ENCODE measurements at places on chromosomes 13 and 19. TPM values are rescaled to one million over a fixed set of nuclear protein-coding genes. Genes with fewer than 3 reads are reported as not detected.
A peak's percentile ranks its signal among the peaks of the same experiment; 100 is the strongest.

Gene ZNF121
- 70.0 TPM for total RNA-seq

Gene KLK13
- not detected for total RNA-seq

Gene WDR88
- not detected for total RNA-seq

Gene ACER1
- 0.13 TPM for total RNA-seq

- DNase-seq, result no peak
Measured at GRCh38 chr13:33541456-33541855, 255.9 kb upstream of the STARD13 start.

- DNase-seq, result no peak
Measured at GRCh38 chr19:33193865-33194362, at the start of gene LRP3. TSS of gene LRP3 (plus strand) at chr19:33194330. CDS start at chr19:33194786, 456 bp downstream.

- DNase-seq, result peak; percentile 82
Measured at GRCh38 chr19:53520547-53521372, 17.2 kb upstream of the ZNF331 start.

DNA sequence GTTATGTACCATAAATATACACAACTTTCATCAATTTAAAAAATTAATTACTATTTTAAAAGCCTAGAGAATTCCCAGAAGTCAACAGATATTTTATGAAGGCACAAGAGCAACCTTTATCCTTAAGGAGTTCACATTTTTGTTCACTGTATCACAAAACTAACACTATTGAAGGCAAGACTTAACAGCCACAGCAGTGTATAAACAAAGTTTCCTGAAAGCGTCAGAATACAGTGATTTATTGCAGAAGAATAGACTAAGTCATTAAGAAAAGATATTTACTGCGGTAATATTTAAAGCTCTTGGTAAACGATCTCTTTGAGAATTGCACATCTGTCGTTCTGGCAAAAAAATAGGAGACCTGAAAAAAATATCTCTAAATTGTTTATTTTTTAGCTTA is 419.3 kb upstream of the NBEA start:
- no peak for DNase-seq

- no peak for DNase-seq
Measured at GRCh38 chr13:96308568-96308967, 218.7 kb downstream of the HS6ST3 start.

- no peak for DNase-seq
Measured at GRCh38 chr13:113943821-113944565, 29.9 kb downstream of the C13orf46 start.

DNA sequence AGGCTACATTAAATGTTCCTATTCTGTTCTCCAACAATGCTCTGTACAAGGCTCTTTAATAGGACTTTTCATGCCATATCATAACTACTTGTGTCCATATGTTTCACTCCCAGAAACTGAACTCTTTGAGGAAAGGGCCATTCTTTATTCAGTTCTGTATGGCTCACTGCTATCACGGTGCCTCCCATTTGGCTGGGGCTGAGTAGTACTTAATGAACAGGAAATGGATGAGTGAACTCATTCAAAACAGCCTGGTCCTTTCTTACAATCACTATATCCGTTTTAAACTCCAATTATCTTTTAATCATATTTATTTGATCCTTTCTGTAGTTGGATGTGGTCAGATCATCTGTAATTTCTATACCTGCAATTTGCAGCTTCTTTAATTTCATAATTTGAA is 410.6 kb downstream of the TBC1D4 start:
- DNase-seq, result no peak

GRCh38 chr13:94480672-94481145 is 1.2 kb upstream of the DCT start:
- DNase-seq, result no peak

GRCh38 chr13:51794964-51795363 is 9.0 kb downstream of the DHRS12 start:
- DNase-seq, result no peak

DNA sequence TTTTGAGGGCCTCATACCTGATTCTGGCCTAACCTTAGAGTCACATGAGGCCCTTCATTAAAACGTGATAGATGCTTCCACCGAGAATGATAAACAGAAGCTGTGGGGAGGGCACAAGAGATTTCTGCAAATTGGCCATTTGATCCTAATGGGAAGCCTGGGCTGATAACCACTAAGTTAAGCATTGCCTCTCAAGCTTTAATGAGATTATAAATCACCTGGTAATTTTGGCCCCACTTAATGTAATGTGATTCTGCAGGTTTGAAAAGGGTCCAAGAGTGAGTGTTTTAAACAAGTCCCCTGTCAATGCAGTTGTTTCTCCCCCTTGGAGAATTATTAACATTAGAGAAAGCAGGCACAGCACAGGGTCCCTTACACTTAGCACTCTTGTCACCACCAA is 42.0 kb downstream of the ZNF486 start:
- no peak for DNase-seq

- DNase-seq, result no peak
Measured at GRCh38 chr13:90014038-90014437, 1333.4 kb upstream of the MIR17HG start.

- DNase-seq, result no peak
Measured at GRCh38 chr13:74570834-74571233, 436.6 kb upstream of the KLF12 start.

DNA sequence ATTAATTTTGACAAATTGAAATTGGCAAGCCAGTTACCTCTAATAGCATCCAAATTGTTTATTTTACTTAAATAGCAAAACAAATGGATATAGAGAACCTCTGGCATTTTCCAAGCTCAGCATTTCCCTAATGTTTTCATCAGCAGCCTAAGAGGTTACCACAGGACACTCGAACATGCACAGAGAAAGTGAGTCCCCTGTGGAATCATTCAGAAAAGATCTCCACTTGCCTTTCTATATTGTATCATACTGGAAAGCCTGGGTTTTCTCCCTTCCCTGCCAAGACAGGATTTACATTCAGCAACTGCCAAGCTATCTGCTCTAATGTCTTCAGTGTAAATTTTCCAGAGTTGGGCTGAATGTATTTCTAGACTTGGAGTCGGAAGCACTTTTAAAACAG is 188.9 kb downstream of the KCTD12 start:
- DNase-seq, result no peak

- no peak for DNase-seq
Measured at GRCh38 chr13:71524245-71524612, 342.8 kb downstream of the DACH1 start.

GRCh38 chr13:38871275-38871674 is 119.4 kb downstream of the STOML3 start:
- DNase-seq, result no peak

DNA sequence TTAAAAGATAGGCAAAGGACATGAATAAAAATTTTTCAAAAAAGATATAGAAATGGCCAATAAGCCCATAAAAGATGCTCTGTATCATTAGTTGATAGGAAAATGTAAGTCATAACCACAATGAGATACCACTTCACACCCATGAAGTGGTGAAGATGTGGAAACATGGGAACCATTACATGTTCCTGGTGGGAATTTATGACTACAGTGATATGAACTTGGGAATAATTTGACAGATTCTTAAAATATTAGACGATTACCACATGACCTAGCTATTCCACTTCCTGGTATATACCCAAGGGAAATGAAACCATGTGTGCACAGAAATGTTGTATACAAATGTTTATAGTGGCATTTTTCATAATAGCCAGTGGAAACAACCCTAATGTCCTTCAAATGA is 232.2 kb downstream of the GGACT start:
- no peak for DNase-seq

- DNase-seq, result no peak
Measured at GRCh38 chr13:66794340-66795031, 435.6 kb downstream of the PCDH9 start.

DNA sequence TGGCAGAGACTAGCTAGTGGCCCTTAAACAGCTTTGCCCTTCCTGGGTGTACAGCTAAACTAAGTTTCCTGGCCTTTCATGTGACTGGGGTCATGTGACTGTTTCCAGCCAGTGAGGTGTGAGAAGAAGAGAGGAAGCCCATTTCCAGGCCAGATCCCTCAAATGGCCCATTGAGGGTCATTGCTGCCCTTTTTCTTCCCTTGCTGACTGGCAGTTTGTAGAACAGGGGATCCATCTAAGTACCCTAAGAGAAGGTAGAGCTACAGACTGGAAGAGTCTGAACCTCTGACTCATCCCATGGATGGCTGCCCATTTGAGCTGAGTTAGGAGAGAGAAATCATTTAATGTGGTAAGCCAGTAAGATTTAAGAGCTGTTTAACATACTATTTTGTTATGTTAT is 2.8 kb downstream of the SWSAP1 start:
- no peak for DNase-seq

GRCh38 chr13:102873653-102874052 is 27.8 kb downstream of the ERCC5 start:
- DNase-seq, result no peak

GRCh38 chr13:40190641-40191100 is 475.8 kb downstream of the FOXO1 start:
- DNase-seq, result peak; percentile 56

- no peak for DNase-seq
Measured at GRCh38 chr13:62065016-62065415, 649.4 kb upstream of the PCDH20 start.

DNA sequence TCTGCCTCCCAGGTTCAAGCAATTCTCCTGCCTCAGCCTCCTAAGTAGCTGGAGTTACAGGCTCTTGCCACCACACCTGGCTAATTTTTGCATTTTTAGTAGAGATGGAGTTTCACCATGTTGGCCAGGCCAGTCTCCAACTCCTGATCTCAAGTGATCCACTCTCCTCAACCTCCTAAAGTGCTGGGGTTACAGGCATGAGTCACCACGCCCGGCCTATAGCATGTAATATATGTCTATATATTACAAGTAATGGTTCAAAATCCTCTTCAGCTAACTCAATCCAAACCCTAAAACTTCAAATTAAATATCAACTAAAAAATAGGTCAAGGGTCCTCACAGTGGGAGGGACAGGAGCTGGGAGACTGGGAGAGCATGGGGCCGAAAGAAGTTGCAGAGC is 28.0 kb downstream of the FPR3 start:
- DNase-seq, result no peak

- DNase-seq, result no peak
Measured at GRCh38 chr13:31733647-31734046, 5.7 kb upstream of the RXFP2 start.

- DNase-seq, result no peak
Measured at GRCh38 chr13:48508011-48508410, 24.9 kb downstream of the RCBTB2 start.

- no peak for DNase-seq
Measured at GRCh38 chr19:18102916-18103542, 5.5 kb downstream of the MAST3 start.

GRCh38 chr19:1592024-1592754 is 476 bp downstream of the MBD3 start:
- DNase-seq, result peak; percentile 77
